ENCODE measurements at places on chromosomes 7 and 10.

- DNase-seq = no peak
Measured at GRCh38 chr7:108280136-108280535, 150.0 kb upstream of the LAMB4 start.

DNA sequence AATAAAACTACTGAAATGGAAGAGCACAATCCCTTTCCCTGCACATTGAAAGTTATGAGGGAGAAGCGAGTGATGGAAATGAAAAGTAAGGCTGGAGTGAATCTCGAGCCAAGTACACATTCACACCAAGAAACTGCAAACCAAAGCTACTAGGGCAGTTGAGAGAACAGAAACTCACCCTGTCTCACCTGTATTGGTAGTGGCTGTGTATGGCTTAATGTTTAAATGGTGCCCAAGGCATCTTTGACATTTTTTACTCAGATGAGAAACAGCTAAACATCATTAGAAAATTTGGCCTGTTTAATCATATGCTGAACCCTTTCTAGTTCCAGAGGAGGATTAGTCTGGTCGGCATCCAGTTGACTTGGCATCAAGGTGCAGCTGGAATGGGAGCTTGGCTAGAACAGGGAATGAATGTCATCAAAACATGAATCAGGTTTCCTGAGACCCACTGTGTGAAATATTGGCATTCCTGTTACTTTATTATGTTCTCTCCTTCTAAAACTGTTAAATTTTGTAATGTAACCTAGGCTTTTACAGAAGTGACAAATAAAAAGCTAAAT is 840.8 kb downstream of the GRM8 start:
- no peak for DNase-seq

GRCh38 chr7:90816511-90817142 is 220.5 kb downstream of the CDK14 start:
- no peak for DNase-seq

DNA sequence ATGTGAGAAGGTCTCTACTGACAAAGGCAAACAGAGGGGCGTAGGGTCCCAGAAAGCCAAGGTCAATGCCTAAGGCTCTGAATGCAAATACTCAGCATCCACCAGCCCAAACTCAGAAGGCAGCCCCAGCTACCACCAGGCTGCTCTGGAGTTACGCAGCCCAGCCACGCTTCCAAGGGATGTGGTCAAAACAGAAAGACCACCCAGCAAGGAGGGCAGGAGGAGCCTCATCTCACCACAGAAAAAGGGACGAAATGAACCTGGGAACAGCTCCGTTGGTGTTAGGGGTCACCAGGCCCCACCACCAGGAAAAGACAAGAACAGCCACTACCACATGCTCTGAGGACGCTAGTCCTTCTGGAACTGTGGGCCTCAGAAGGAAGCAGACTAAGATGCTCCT is 65.1 kb downstream of the CTBP2 start:
- no peak for DNase-seq

DNA sequence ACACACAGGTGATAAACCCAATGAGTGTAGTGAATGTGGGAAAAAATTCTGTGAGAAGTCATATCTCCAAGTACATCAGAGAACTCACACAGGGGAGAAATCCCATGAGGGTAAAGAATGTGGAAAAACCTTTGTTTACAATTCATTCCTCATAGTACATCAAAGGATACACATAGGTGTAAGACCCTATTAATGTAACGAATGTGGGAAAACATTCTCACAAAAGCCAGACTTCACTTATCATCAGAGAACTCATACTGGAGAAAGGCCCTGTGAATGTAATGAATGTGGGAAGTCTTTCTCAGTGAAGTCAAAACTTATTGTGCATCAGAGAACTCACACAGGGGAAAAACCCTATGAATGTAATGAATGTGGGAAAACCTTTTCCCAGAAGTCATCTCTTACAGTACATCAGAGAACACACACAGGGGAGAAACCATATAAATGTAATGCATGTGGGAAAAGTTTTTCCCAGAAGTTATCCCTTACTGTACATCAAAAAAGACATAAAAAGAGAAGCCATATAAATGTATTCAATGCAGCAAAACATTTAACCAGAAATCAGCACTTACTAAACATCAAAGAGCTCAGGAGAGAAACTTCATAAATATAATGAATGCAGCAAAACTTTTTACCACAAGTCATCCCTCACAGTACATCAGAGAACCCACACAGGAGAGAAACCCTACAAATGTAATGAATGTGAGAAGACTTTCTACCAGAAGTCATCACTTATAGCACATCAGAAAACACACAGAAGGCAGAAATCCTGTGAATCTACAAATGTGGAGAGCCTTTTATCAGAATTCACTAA is 49.8 kb downstream of the ZNF239 start:
- DNase-seq = no peak

DNA sequence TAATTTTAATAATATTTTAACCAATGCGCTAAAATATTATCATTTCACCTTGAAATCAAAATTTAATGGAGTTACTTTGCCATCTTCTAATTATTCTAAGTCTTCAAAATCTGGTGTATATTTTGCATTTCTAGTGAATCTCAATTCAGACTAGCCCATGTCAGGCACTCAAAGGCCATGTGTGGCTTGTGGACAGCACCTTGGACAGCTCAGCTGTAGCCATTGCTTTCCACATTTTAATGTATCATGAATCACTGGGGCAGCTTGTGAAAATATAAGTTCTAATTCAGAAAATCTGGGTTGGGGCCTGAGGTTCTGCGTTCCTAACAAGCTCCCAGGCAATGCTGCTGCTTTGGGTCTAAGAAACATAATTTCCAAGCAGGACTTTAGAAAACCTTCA is 57.2 kb downstream of the MGAM2 start:
- no peak for DNase-seq

DNA sequence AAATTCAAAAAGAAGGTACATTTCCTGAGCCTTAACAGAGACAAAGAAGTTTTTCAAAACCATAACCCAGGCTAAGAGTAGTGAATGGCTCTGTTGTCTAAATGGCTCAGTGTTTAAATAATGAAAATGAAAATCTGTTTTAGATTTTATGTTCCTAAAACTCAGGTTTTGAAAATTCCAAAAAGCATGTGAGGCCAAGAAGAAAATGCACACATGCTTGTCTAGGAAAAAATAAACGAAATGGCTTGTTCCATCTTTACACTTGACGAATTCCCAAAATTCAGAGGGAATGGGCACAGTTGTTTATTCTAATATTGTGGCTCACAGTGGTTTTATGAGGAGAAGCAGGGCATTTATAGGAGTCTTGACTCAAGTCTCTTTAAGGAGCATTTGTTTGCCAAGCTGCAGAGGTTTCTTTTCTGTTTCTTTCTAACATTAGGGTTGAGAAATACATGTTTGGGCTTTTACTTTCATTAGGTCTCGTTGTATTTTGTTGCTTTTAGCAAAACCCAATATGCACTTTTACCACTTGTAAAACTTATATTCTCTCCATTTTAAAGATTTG is 527.6 kb upstream of the ANKRD30A start:
- no peak for DNase-seq

DNA sequence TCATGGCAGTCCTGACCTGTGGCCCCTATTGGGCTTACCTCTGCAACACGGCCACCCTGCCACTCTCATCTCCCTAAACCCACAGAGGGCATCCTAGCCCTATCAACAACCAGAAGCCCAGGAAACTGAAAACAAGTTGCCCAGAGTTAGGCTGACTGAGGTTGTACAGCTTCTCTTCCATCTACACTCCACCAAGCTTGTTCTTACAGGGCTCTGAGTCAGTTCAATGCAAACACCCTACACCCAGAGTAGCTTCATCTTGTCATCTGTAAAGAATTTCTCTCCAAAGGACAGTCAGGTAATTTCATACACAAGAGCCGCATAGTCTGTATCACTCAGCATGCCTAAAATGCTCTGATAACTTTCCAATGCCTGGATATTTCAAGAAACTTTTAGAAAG is 175.4 kb downstream of the ARID5B start:
- no peak for DNase-seq

GRCh38 chr7:30745261-30745941 is 6.5 kb upstream of the INMT start:
- no peak for DNase-seq

DNA sequence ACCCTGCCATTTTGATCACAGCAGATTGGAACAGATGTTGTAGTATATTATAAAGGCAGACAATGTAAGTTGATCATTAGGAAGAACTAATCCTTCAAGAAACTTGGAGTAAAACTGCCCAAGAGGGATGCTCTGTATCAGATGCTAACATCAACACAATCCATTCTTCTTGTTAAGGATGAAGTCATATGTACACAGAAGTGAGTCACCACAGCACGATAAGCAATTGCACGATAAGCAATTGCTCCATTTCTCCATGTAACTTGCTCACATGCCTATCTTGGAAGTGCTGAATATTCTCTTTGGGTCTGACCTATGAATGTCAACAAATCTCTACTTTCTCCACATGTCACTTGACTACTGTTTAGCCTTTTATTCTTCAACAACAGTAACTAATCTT is 41.5 kb upstream of the DMTF1 start:
- no peak for DNase-seq

GRCh38 chr10:127081851-127082345 is 114.5 kb downstream of the INSYN2A start:
- DNase-seq = no peak
